ENCODE measurements at places on chromosomes 13 and 19. TPM values are rescaled to one million over a fixed set of nuclear protein-coding genes. Genes with fewer than 3 reads are reported as not detected.
A peak's percentile ranks its signal among the peaks of the same experiment; 100 is the strongest.

DNA sequence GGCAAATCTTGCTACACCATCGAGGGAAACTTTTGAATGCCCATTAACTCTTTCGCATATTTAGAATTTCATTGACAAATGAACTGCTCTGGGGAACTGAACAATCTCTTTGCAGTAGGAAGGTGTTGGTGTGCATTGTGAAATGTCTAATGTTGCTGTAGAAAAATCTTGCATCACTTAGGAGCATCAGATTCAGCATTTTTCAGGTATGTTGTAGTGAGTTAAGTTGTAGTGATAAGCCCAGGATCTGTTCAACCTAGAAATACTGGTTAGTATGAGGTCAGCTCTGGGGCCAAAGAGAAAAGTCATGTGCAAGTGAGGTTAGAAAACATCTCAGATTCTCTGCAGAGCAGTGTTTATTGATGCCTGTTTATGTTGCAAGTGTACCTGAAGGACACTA lies 4.1 kb downstream of the FRY start:
- DNase-seq = no peak

DNA sequence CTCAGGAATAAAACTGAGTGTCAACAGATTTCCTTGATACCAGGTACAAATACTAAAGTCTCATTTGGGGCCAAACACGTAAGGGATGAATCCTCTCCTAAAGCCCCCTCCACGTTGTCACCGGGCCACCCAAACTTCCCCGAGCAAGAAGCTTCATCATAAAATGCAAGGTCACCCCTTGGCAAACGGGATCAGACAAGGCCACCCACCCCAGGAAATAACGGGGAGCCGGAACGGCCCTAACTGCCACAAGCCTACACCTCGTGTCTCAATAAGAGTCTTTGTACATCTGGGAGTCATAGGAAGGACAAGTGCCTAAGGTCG lies 717 bp downstream of the EEF2 start:
- DNase-seq = no peak

DNA sequence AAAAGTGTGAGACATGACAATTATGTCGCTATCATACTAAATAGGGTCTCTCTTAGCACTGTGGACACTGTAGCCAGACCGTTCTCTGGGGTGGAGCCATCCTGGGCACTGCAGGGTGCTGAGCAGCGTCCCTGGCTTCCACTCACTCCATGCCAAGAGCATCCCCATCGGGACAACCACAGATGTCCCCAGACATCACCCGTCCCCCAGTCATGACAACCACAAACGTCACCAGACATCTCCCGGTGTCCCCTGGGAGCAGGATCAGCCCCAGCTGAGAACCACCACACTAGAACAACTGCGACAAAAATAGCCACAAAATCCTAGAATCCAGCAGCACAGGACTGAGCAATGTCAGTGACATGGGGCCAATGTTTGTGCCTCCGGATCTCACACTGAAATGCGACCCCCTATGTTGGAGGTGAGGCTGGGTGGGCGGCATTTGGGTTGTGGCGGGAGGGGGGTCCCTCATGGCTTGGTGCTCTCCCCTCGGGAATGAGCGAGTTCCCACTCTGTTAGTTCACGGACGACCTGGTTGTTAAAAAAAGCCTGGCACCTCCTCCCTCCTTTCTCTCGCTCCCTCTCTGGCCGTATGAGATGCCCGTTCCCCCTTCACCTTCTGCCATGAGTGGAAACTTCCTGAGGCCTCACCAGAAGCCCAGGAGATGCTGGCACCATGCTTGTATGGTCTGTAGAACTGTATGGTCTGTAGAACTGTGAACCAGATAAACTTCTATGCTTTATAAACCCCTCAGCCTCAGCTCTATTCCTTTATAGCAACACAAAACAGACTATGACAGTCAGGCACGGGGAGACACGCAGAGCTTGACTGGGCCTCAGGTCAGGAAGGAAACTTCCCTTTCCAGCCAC lies 93.9 kb downstream of the GADD45B start:
- DNase-seq = no peak

- no peak for DNase-seq
Measured at GRCh38 chr19:10068205-10068604, 17.9 kb upstream of the SHFL start.

DNA sequence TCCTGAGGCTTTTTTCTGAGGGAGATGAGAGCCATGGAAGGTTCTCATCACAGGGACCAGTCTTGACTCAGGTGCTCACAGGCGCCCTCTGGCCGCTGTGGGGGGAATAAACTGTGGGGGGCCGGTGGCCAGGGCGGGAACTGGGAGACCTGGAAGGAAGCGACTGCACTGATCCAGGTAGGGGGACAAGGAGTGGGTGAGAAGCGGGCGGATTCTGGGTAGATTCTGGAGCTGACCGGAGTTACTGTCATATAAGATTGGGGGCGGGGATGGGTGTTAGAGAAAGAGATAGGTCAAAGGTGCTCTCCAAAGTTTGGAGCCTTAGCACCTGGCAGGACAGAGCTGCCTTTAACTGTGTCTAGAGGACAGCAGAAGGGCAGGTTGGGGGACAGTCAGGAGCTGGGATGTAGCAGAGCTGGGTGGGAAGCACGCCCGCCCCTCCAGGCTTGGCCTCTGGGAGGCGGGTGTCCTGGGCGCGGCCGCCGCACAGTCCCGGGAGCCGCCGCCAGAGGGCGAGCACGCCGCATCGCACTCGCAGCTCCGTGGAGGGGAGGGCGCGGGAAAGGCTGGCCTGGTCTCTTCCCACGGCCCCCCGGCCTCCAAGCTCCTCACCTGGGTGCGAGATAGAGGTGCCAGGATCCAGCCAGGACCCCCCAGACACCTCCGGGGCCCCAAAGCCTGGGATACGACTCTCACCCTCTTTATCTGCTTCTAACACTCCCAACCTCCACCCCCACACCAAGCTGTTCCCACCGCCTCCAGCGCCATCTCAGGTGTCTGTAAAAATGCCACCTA lies 4.2 kb upstream of the DAND5 start:
- peak; percentile 62 for DNase-seq

- DNase-seq = no peak
Measured at GRCh38 chr13:43920965-43921674, 41.4 kb downstream of the LACC1 start.

VSTM1 gene
- total RNA-seq = not detected

DNA sequence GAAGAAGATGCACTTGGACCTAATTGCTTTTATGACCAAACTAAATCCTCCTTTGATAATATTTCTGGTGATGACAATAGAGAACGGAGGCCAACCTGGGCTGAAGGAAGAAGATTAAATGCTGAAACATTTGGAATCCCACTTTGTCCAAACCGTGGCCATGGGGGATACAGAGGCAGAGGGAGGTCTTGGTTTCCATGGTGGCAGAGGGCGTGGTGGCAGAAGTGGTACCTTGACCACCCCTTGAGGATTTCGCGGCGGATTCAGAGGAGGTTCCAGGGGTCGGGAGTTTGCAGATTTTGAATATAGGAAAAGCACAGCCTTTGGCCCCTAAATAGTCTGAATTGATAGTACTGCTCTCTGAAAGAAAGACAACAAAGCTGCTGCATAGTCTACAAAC lies 7.2 kb upstream of the LILRB3 start:
- no peak for DNase-seq

DNA sequence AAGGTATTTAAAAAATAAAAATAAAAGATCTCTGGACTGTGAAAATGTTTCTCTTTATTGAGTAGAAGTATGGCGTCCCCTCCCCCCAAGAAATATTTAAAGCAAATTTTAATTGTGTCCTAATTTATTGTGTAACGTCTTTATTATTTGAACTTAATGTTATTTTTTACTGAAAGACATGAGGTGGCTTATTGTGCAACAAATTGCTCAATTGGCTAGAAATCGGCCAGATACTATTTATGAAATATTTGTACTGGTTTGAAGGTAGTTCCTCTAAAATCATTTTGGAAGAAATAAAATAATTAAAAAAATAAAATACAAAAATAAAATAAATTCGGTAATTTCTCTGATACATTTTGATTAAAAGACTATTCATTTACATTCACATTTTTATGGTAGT lies 162.3 kb downstream of the DACH1 start:
- DNase-seq = no peak

DNA sequence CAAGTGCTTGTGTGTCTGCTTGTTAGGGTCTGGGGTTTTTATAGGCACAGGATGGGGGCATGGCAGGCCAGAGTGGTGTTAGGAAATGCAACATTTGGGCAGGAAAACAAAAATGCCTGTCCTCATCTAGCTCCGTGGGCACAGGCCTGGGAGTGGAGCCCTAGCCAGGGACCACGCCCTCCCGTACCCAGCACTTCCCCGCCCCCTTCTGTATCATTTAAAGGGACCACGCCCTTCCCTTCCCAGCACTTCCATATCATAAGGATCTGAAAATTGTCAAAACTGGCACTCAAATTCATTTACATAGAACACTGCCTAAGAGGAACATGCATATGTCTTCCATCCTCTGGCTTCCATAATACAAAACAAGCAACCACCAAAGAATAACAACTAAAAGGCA lies 185.8 kb downstream of the B3GLCT start:
- DNase-seq = no peak

APOE gene
- 339 TPM for total RNA-seq

ZFP36 gene
- 3.1 TPM for total RNA-seq

GSX1 gene
- not detected for total RNA-seq

- DNase-seq = no peak
Measured at GRCh38 chr19:3207461-3208242, 16.8 kb upstream of the CELF5 start.

DNA sequence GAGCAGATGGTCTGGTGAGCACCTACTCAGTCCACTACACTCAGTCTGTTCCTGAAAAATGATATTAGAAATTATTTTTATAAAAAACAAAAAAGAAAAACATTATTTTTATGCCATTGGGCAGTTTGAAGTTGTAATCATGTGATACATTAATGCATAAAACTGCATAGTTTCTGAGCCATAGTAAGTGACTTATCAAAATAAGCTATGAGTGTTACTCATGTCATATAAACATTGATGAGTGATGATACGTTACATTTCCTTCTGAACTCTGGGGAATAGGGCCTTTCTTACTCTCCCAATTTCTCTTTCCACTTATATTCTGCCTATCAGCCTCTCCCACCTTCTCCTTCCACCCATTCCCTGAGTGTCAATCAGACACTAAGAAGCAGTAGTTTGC lies 8.9 kb downstream of the ZNF805 start:
- DNase-seq = no peak

TNFRSF19 gene
- 214 TPM for total RNA-seq

CCDC9 gene
- total RNA-seq = 8.1 TPM

RFC3 gene
- total RNA-seq = 3.1 TPM

- DNase-seq = peak; percentile 92
Measured at GRCh38 chr19:2327773-2328400, 499 bp downstream of the LSM7 start.

FFAR2 gene
- total RNA-seq = not detected

GRCh38 chr19:33863436-33863835 lies 66.8 kb downstream of the KCTD15 start:
- DNase-seq = no peak

ZNF557 gene
- total RNA-seq = 18.3 TPM

DNA sequence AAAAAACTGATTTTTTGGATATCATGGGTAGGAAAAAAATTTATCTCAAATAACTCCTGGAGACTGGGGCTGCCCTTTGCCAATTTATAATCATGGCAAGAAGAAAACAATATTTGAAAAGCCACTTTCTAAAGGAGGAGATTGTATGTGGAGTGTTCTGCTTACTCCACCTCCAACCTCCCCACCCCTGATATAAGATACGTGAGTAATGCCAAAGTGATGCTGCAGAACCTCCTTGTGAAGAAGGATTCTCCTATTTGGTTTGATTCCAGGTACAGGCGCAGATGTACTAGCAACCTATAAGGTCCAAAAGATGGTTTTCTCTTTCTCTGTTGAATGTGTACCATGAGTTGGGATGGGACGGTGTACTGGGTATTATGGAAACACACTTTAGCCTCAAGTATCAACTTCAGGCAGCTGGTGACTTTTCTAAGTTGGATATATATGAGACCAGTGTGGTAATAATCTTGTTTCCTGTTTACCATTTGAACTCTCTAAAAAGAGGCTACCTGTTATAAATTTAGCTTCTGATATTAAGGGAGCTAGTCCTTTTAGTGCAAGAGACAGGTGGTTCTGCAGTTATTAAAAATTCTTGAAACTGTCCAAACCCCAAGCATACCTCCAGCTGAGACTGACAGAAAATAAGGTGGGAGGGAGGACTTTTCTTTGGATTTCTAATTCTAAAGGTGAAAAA lies 724.0 kb upstream of the MIR17HG start:
- DNase-seq = no peak

DNA sequence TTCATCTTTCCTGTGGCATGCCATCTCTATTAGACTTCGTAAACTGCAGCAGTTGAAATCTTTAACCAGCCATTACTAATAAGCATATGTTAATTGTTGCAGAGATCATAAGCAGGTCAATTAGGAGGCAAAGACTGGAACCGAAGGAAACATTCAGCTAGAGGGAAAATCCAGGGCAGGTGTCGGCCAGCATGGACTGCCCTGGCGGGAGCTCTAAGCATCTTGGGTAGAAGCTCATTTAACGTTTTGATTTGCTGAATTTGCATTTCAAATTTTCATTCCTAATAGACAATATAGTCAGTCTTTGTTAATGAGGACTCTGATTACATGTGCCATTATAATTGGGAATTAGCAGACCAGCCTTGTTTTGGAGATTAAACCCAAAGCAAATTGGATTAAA lies 238.6 kb downstream of the POU4F1 start:
- no peak for DNase-seq

DNA sequence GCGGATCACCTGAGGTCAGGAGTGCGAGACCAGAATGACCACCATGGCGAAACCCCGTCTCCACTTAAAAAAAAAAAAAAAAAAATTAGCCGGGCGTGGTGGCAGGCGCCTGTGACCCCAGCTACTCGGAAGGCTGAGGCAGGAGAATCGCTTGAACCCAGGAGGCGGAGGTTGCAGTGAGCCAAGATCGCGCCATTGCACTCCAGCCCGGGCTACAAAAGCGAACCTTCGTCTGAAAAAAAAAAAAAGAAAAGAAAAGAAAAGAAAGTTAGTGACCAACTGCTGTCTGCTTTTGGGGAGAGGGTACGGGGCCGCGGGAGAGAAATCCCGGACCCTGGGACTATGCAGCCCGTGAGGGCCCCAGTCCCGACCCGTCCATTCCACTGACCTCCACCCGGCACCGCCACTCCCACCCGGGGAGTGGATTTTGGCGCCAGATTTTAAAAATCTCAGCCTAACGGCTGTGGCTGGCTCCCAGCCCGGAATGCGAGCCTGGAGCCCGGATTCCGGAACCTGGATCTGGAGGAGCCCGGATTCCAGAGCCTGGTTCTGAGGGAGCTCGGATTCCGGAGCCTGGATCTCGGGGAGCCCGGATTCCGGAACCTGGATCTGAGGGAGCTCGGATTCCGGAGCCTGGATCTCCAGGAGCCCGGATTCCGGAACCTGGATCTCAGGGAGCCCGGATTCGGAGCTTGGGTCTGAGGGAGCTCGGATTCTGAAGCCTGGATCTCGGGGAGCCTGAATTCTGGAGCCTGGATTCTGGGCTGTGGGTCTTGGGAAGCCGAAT lies 6.1 kb upstream of the LMNB2 start:
- DNase-seq = peak; percentile 96

Data from fibroblast of lung (primary cell).